ENCODE measurements at places on chromosomes 6 and 20.

DNA sequence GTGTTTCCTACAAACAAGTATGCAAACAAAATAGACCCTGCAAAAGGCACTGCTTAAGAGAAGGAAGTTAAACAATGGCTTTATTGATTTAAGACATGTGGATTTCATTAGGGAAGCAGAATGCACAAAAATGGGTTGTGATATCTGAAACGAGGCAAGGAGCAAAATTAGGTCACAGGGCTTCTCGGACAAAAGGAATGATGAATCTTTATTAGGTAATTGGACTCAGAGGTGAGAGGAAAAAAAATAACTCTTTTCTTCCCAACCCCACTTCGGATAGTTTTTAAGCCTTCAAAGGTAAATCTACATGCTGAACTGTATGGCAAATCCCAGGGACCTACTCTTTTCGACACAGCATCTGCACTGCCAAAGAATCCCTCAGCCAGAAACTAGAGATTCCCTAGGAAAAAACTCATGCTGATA, 183.0 kb upstream of the TAB2 start:
- no peak for DNase-seq

DNA sequence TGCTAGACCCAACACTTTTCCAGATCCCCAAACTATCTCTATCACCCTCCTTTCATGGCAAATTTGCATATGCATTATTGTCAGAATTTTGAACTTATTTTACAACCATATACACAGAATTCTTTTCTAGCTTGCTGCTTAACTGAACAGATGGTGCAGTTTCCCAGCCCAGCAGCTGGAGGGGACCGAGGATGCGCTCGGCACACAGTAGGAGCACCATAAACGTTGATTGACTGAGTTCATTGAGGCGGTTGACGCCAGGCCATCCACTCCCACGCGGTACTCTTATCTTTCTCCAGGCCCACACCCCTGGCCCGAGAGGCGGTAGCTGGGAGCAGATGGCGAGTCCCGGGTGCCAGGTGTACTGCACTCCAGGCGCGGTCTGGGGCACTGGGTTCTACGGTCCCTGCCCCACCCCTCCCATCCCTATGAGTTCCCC, 6.8 kb upstream of the SOX4 start:
- DNase-seq: no peak

GRCh38 chr6:16585805-16586204, 175.5 kb downstream of the ATXN1 start:
- no peak for DNase-seq

DNA sequence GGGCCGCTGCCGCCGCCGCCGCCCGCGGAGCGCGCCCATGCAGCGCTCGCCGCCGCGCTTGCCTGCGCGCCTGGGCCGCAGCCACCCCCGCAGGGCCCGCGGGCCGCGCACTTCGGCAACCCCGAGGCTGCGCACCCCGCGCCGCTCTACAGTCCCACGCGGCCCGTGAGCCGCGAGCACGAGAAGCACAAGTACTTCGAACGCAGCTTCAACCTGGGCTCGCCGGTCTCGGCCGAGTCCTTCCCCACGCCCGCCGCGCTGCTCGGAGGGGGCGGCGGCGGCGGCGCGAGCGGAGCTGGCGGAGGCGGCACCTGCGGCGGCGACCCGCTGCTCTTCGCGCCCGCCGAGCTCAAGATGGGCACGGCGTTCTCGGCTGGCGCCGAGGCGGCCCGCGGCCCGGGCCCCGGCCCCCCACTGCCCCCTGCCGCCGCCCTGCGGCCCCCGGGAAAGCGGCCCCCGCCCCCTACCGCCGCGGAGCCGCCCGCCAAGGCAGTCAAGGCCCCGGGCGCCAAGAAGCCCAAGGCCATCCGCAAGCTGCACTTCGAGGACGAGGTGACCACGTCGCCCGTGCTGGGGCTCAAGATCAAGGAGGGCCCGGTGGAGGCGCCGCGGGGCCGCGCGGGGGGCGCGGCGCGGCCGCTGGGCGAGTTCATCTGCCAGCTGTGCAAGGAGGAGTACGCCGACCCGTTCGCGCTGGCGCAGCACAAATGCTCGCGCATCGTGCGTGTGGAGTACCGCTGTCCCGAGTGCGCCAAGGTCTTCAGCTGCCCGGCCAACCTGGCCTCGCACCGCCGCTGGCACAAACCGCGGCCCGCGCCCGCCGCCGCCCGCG, 730 bp downstream of the INSM1 start:
- no peak for DNase-seq

DNA sequence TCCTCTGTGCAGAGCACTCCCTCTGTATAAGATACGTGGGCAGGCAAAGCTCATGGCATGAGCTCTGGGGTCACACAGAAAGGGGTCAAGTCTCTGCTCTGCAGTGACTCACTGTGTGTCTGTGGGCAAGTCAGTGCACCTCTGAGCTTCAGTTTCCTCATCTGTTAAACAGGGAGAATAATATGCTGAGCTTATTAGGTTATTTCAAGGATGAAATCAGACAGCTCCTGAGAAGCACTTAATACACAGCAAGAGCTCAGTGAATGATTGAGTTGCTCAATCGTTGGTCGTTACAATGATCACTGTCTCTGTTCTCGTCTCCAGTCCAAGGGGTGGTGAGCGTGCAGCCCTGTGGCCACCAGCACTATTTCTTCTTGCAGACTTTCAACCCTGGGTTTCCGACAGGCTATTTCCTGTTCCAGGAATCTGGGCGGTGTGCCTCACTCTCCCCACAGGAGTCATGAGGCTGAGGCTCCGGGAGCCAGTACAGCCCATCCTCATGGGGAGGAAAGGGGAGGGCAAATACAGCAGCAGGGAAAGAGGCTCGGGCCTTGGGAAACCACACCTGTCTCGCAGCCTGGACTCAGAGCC, 28.9 kb downstream of the KIAA1755 start:
- no peak for DNase-seq

- DNase-seq: no peak
Observed at GRCh38 chr6:10518557-10519407, 2.4 kb upstream of the GCNT2 start.

GRCh38 chr6:133501675-133502270, 260.6 kb downstream of the EYA4 start:
- DNase-seq: no peak

- no peak for DNase-seq
Observed at GRCh38 chr6:49898904-49899566, 32.7 kb upstream of the CRISP1 start.

DNA sequence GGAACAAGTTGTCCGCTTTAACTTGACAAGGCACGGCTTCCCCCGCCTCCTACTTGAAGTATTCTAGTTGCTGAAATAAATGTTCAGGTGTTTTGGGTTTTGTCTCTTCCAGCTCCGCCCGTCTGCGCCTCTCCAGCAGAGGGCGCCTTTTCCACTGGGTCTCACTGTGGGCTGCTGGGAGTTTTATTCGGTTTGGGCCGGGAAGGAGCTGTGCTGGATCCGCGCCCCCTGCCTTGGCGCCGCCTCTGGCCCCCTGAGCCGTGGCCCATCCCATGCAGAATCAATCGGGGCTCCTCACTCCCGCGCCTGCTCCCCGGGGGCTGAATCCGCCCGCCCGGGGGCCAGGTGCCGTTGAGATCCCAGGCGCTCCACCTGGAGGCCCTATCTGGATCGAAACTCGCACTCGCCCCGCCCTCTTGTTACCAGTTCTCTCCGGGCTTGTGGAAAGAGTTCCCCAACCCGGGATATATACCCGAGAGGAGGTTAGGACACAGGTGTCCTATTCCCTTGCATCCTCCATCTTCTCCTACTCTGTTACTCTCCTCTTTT, 51.0 kb upstream of the TCF21 start:
- peak; percentile 64 for DNase-seq

- DNase-seq: peak; percentile 15
Observed at GRCh38 chr6:116568821-116569755, 2.2 kb upstream of the RWDD1 start.

GRCh38 chr6:54301770-54302169, 6.5 kb upstream of the TINAG start:
- DNase-seq: no peak

- DNase-seq: no peak
Observed at GRCh38 chr6:112231164-112231563, 23.2 kb downstream of the LAMA4 start.

DNA sequence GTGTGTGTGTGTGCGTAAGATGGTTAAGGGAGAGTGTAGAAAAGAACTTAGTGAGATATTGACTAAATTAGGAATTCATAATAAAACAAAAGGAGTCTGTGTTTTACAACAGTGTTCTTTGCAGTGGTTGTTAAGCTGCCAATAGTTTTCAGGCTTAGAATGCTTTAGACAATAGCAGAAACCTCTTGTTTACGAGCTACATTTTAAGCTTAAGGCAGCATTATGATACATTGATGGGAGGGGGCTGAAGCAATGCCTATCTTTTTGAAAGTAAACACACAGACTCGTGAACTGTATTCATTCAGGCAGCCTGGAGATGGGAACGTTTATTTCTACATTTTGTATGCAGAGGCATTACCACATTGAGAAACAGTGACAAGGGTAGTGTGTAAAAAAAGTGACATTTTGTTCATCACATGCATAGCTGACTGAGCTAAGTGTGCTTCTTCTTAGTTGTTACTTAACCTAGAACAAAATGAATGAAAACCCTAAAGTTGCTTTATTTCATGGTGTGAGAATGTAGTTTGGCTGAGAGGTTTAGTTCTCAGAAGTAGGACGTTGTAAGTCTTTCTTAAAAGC, 21.2 kb downstream of the CLVS2 start:
- DNase-seq: no peak

DNA sequence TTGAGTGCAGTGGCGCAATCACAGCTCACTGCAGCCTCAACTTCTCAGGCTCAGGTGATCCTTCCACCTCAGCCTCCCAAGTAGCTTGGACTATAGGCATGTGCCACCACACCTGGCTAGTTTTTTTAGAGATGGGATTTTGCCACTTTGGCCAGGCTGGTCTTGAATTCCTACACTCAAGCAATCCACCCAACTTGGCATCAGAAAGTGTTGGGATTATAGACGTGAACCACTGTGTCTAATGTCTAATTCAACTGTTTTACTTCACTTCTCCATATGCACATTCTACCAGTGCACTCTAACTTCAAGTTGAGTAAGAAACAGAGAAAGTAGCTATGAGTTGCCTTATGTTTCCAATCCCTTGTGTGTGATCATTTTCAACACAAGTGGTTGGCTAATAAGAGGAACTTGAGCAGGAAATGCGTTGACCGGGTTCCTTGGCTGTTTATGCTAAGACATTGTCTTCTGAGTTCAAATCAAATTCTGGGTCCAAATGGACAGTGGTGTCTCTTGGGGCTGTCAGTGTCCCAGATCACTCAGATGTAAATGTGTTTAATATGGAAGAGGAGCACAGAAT, 23.9 kb downstream of the ZNF337 start:
- DNase-seq: no peak

DNA sequence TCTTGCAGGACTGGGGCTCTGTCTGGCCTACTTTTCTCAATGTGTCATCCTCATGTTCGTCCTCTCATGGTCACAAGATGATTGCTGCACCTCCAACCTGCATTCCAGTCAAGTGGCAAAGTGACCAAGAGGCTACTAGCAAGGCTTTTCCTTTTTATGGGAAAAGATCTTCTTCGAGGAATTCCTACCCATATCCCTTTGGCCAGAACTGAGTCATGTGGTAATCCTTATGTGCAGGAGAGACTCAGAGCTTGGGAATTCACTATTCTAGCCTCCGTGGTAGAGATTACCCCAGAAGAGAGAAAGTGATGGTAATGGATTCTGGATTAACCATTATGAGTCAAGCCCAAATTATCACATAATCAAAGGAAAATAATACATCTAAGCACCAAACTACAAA, 162.7 kb downstream of the KCNQ5 start:
- no peak for DNase-seq

DNA sequence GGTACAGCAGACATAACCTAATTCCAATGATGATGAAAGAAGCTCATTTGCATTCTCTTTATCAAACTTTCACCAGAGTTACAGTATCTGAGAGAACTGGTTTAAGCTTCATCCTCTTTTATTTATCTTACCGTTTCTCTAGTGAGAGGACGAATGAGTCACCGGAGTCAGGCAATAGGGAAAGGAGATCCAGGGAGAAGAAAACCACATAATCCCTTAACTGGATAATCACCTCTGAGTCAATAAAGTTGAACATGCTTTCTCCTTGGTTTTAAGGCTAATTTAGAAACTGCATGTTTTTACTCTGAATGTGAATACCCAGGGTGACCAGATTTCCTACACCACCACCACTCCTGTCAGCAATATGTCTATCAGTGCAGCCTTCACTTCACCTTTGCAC, 313.7 kb upstream of the TBX18 start:
- DNase-seq: no peak

DNA sequence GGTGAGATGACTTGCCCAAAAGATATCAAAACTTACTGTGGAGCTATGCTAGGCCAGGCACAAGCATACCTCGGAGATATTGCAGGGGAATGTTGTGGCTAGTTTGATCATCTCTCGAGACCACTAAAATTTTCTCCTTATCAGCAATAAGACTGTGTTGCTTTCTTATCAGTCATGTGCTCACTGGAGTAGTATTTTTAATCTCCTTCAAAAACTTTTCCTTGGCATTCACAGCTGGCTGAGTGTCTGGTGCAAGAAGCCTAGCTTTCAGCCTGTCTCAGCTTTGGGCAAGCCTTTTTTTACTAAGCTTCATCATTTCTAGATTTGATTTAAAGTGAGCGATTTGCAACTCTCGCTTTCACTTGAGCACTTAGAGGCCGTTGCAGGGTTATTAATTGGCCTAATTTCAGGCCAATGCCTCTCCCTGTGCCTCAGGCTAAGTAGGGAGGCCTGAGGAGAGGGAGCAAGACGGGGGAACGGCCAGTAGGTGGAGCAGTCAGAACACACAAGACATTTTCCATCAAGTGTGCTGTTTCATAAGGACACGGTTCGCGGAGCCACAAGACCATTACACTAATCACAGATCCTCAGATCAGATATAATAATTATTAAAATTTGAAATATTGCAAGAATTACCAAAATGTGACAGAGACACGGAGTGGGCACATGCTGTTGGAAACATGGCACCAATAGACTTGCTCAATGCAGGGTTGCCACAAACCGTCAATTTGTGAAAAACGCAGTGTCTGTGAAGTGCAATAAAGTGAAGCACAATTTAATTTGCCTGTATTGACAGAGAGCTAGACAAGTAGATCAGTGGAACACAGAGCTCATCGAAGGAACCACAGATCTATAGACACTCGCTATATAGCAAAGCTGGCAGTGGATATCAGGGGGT, 106.8 kb upstream of the SIRPG start:
- DNase-seq: peak; percentile 83

- no peak for DNase-seq
Observed at GRCh38 chr6:81511423-81511822, 241.1 kb downstream of the TENT5A start.

DNA sequence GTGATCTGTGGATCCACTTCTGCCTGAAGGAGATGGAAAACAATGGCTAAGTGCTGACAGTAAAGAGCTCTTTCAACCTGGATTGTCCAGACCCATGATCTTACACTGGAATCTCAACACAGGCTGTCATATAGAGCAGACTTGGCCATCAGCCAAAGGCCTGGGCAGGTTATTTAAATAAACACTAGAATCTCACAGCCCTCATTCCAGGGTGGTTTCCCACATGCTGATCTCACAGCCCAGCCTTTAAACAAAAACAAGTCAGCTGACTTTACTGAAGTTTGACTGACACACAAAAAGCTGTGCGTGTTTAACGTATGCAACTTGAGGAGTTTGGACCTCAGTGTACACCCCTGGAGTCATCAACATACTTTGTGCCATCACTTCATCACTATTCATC, 28.4 kb downstream of the SYNDIG1 start:
- DNase-seq: peak; percentile 6

- DNase-seq: no peak
Observed at GRCh38 chr6:134378426-134378825, 60.5 kb upstream of the SGK1 start.

GRCh38 chr20:31484001-31484400, 8.9 kb downstream of the REM1 start:
- no peak for DNase-seq
